ENCODE measurements at places on chromosomes 12 and 14.

GRCh38 chr12:43903686-43904085 lies 67.8 kb downstream of the TMEM117 start:
- no peak for DNase-seq

DNA sequence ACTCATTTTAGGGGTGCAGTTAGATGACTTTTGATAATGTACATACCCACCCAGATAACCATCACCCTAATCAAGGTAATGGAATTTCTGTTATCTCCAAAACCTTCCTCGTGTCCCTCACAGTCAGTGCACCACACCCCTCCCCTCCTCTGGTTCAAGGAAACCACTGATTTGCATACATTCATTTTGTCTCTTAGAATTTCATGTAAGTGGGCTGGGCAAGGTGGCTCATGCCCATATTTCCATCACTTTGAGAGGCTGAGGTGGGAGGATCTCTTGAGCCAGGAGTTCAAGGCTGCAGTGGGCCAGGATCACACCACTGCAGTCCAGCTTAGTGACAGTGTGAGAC lies 15.7 kb downstream of the ADIPOR2 start:
- no peak for DNase-seq

DNA sequence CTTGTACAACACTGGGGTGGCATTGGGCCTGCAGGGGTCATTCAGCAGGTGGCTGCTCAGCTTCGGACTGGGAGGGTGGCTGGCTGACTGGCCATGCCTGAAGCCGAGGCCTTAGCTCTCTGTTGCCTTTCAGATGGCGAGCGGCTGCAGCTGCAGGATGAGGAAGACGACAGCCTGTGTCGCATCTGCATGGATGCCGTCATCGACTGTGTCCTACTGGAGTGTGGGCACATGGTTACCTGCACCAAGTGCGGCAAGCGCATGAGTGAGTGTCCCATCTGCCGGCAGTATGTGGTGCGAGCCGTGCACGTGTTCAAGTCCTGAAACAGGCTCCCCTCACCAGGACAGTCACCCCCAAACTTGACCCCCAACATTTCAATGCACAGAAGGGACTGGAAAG lies 23.3 kb downstream of the RNF34 start:
- no peak for DNase-seq

- DNase-seq: no peak
Measured at GRCh38 chr12:102385343-102385742, 95.0 kb downstream of the IGF1 start.

Measured in MV-4-11 (cell line).